ENCODE measurements at places on chromosomes 6 and 20.
A peak's percentile ranks its signal among the peaks of the same experiment; 100 is the strongest.

DNA sequence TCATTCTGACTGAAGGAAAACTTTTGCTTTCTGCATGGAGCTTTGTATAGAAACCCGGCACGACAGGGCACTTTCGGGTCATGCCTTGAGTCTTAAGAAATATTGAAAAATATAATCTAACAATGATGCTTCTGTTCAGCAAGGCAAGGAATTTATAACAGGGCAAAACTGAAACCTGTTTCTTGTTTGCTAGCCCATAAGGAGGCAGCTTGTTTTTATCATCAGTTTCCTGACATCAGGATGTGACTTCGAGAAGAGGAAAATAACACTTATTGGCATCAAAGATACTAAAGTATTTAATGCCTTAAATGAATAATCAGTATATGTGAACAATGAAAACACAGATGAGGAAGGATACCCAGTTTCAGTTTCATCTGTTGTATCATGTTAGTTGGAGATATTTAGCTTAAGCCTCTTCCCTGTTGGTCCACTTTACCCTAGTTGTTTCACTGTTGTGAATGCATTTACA, 146.5 kb downstream of the CDKAL1 start:
- no peak for DNase-seq

GRCh38 chr6:90859056-90859455, 272.2 kb upstream of the MAP3K7 start:
- DNase-seq: no peak

DNA sequence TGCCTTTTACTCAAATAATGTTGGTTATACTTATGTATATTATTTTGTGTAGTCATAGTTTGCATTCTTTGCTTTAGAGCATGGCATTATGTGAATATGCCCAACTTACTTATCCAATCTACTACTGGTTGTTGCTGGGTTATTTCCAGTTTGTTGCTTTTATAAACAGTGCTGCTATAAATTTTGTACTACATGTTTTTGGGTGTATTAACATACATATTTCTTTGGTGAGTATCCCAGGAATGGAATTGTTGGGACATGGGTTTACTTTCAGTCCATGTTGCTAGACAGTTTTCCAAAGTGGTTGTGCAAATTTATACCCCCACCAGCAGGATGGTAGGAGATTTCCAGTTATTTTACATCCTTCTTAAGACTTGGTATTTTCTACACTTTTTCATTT, 157.1 kb upstream of the THEMIS start:
- DNase-seq: no peak

DNA sequence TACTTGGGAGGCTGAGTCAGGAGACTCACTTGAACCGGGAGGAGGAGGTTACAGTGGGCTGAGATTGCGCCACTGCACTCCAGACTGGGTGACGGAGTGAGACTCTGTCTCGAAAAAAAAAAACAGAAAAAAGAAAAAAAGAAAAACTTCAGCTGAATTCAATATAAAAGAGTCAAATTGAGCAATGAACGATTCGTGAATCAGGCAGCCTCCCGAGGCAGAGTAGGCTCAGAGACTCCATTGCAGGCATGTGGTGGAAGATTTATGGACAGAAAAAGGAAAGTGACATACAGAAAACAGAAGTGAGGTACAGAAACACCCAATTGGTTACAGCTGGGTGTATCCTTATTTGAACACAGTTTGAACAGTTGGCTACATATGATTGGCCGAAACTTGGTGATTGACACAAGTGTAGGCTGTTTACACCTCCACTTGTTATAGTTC, 56.3 kb downstream of the HLA-DPB1 start:
- DNase-seq: no peak

GRCh38 chr6:46490425-46491200, 636 bp downstream of the RCAN2 start:
- DNase-seq: no peak

- DNase-seq: peak; percentile 53
Measured at GRCh38 chr6:73665686-73666319, 12.0 kb upstream of the SLC17A5 start.

GRCh38 chr6:161544801-161545480, 271.1 kb upstream of the AGPAT4 start:
- no peak for DNase-seq

DNA sequence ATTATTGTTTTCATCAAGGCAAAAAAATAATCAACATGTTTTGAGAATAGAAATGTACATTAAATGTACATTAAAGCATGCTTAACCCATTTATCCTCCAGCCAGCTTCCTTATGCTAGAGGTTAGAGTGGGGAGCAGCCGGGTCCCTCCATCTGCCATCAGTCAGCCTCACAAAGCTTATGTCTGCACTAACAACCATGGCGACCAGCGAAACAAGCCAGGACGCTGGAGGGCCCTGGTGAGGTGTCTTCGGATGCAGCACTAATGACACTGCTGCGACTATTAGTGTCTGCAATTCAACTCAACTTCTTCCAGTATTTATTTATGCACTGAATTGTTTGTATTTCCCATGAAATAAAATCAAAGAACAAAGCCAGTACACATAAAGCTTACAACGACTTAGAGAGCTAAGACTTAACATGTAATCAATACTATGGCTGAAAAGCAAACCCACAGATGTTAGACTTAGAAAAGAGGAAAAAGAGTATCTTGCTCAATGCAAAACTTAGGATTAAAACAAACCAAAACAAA, 6.8 kb downstream of the CLDN20 start:
- DNase-seq: no peak

- DNase-seq: no peak
Measured at GRCh38 chr6:166515072-166515810, 71.2 kb downstream of the RAMACL start.

- DNase-seq: no peak
Measured at GRCh38 chr20:46811224-46812084, 83.2 kb upstream of the EYA2 start.

- no peak for DNase-seq
Measured at GRCh38 chr6:818196-818595, 125.3 kb upstream of the EXOC2 start.

All from activated CD4-positive, alpha-beta T cell treated with anti-CD3 and anti-CD28 coated beads, Interleukin-2, Interleukin-4, amounts not matched to agents 100 ng/mL and 50 ng/mL, durations not matched to agents 16 hours and 8 hours (primary cell).